ENCODE measurements at places on chromosomes 12 and 14.
A peak's percentile ranks its signal among the peaks of the same experiment; 100 is the strongest.

GRCh38 chr12:45509187-45509586, 220.3 kb upstream of the ARID2 start:
- DNase-seq: no peak

GRCh38 chr12:7493006-7493405, 10.6 kb downstream of the CD163 start:
- no peak for DNase-seq

DNA sequence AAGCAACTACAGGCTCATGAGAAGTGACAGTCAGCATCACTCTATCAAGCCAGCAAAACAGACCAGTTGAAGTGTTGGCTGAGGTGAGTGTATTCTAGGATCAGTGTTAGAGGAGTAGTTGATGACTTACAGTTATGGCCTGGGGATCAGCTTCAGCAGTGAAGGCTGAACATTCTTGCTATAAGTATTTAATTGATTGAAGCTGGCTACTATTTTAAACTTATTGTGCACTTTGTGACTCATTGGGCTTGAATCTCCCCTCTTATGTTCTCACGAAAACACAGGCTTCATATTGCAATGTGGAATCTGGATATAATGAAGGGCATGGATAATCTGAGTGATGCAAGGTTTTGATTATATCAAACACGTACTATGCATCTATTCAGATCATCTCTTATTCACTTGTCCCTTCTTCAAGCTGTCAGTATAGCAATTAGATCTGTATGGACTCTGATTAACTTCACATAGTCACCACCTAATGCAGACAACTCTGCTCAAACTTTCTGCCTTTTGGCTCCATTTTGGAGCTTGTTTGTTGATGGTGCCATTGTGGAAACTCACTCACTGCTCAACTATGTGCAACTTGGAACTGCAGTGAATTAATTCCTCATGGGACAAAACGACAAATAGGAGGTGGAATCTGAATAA, 309.2 kb downstream of the SLC16A7 start:
- no peak for DNase-seq

- DNase-seq: no peak
Measured at GRCh38 chr12:132148368-132149045, 4.2 kb downstream of the NOC4L start.

- DNase-seq: no peak
Measured at GRCh38 chr12:132159555-132160003, 15.3 kb downstream of the NOC4L start.

GRCh38 chr14:51118993-51119392, 24.1 kb upstream of the TRIM9 start:
- DNase-seq: no peak

- peak; percentile 56 for DNase-seq
Measured at GRCh38 chr12:51421266-51421884, 3.3 kb upstream of the SLC4A8 start.

- no peak for DNase-seq
Measured at GRCh38 chr14:33774161-33774560, 176.7 kb downstream of the EGLN3 start.

GRCh38 chr12:123468786-123469185, 10.8 kb downstream of the SNRNP35 start:
- DNase-seq: no peak

DNA sequence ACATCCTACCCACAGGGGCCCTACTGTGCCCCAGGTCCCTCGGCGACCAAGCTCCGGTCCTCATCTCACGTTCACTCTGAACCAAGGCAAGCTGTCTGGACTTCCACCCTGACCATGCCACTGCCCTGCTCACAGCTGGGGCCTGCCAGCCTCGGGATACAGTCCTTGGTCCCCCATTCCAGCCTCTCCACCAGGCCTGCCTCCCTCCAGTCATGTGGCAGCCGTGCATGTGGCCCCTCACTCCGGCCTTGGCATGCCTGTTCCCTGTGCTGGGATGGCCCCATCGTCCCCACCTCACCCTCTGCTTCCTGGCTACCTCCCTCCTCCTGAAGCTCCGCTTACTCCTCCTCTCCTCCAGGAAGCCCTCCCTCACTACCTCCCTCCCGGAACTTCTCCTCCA, 38.6 kb upstream of the DLK1 start:
- no peak for DNase-seq

DNA sequence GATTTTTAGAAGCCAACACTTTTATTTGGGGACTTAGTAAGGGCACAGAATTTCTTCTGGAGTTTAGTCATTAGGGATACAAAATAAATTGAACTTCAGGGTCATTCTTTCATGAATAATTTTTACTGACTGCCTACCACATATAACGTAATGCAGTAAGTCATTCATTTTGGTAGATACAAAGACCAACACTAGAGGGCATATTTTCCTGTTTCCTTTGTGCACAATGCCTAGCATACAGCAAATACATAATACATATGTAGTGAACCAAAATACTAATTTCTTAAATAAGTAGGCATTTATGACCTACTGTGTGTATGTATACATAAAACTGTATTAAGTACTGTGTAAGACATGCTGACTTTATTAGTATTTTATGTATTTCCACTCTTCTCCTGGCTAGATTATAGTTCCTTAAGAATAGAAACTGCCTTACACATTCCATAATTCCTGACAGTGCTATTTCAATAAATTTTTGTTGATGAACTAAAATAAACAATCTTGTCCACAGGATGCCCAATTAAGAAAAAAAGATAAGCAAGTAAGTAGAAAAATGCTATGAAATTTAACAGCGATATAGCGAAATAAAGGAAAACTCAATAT, 47.9 kb downstream of the PPP1R12A start:
- peak; percentile 43 for DNase-seq

- DNase-seq: no peak
Measured at GRCh38 chr12:28941248-28941647, 207.8 kb upstream of the FAR2 start.

- no peak for DNase-seq
Measured at GRCh38 chr12:112656141-112656540, 135.4 kb upstream of the RPH3A start.

- DNase-seq: no peak
Measured at GRCh38 chr14:90429754-90430153, 32.9 kb downstream of the CALM1 start.

- DNase-seq: peak; percentile 4
Measured at GRCh38 chr14:103973354-103973753, 31.0 kb upstream of the RD3L start.

DNA sequence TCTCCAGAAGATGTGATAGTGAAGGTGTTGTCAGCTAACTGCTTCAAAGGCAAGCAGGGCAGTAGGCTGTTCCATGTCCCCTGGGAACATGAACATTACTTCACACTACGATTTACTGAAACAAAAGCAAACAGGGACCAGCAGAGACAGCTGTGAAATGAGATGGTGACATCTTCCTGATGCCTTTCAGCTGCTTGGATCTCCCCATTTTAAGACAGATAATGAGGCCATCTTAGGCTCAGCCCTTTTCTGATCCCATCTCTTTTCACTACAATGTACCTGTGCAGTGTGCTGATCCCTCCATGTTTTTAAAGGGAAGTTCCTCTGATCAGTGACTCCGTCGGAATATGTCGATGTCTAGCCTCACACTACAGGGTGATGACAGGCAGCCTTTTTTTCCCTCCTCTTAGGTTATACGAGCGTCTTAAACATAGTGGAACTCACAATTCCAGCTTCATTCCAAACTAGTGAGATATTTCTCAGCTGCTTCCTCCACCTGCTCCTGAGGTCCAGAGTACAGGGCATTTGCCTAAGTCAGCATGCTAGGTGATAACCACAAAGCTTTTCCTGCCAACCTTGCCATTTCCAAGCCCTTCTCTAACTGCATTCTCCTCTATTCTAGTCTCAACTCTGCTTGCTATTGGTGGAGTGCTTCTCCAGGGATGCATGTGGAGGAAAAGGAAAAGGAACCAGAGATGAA, 87.6 kb upstream of the EGLN3 start:
- DNase-seq: no peak

Measured in RPMI8226 (cell line).